Stimulated activated CD4-positive, alpha-beta T cell treated with anti-CD3 and anti-CD28 coated beads, Interleukin-15, amount 100 ng/mL, for 48 hours (primary cell): ENCODE measurements at places on chromosomes 3 and 15.

GRCh38 chr15:88509321-88509720 is 37.2 kb downstream of the DET1 start:
- no peak for DNase-seq

DNA sequence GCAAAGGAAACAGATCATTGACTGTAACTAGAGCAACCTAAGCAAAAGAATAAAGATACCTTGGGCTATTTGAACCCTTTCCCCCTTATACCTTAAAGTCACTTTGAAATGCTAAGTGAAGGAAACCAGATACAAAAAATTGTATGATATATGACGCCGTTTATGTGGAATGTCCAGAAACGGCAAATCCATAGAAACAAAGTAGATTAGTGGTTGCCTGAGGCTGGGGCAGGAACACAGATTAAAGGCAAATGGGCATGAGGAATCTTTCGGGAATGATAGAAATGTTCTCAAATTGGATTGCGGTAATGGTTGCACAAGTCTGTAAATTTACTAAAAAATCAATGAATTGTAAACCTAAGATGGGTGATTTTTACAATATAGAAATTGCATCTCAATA is 160.1 kb upstream of the CCDC54 start:
- no peak for DNase-seq

GRCh38 chr15:78626381-78626995 is 5.7 kb upstream of the CHRNA3 start:
- no peak for DNase-seq

DNA sequence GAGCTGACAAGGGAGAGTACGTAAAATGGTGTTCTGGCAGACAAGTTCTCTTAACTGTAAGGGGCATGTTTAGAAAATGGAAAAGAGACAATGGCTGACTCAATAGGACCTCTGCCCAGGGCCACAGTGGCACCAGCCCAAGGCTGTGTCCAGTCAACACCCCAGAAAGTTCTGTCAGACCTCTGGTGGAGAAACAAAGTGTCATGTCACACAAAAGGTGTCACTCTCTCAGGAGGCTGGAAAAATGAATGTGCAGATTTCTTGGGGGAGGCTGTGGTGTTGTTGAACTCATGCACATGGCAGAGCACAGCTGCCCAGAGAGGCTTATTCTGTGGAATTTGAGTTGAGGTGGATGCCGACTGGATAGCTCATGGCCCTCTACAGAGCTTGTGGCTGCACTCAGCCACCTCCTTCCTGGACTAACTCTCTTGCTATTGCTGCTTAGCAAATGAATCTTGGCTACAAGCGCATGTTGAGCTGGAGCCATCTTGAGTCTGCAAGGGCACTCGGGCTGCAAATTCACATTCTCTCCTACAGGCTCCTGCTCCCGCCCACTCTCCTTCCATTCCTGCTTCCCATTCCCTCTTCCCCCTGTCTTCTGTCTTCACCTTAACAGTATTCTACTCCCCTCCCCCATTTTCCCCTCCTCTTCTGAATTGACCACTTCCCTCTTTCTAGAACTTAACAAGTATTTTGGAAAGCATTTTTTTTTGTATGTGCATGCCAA is 55.8 kb upstream of the SLC7A14 start:
- DNase-seq: no peak

GRCh38 chr3:64131725-64132469 is 93.4 kb downstream of the PRICKLE2 start:
- no peak for DNase-seq

- no peak for DNase-seq
These were observed 28.8 kb downstream of the DCP1A start for GRCh38 chr3:53318522-53318921.

- no peak for DNase-seq
These were observed 22.6 kb downstream of the CCRL2 start for GRCh38 chr3:46429671-46430070.

GRCh38 chr15:42994546-42994945 is 74.0 kb upstream of the TTBK2 start:
- no peak for DNase-seq

DNA sequence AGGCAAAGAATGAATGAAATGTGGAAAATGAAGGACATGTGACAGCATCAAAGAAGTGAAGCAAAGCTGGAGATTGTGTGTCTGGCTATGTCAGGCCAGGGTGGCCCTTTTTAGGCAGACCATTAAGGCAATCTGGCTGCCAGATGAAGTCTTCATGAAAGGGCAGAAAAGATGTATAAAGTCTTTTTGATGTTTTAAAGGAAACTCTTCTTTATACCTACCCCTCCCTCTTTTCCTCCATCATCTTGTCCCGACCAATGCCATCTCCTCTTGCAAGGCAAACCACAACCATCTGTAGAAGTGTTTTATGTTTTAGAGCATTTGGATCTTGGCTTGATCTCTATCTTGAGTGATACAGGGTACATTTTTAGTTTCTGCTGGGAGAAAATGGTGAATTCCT is 259.2 kb downstream of the LSAMP start:
- DNase-seq: no peak

DNA sequence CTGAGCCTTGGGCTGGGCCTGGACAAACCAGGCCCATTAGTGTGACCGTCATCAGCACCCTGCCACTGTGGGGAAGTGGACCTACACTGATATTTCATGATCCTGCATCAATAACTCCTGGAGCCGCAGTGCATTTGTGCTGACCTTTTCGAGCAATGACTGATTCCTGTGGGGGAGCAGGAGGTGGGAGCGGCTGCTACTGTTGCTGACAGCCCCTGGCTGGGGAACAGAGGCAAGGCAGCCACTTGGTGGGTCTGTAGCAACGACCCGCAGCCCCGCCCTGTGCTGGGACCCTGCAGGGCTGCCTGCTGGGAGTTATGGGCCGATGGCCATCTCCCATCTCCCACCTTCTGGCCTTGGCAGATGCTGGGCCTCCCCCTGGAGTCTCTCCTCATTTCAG is 42.1 kb downstream of the CCDC33 start:
- DNase-seq: no peak

GRCh38 chr15:51837792-51838251 is 8.4 kb downstream of the TMOD3 start:
- no peak for DNase-seq

DNA sequence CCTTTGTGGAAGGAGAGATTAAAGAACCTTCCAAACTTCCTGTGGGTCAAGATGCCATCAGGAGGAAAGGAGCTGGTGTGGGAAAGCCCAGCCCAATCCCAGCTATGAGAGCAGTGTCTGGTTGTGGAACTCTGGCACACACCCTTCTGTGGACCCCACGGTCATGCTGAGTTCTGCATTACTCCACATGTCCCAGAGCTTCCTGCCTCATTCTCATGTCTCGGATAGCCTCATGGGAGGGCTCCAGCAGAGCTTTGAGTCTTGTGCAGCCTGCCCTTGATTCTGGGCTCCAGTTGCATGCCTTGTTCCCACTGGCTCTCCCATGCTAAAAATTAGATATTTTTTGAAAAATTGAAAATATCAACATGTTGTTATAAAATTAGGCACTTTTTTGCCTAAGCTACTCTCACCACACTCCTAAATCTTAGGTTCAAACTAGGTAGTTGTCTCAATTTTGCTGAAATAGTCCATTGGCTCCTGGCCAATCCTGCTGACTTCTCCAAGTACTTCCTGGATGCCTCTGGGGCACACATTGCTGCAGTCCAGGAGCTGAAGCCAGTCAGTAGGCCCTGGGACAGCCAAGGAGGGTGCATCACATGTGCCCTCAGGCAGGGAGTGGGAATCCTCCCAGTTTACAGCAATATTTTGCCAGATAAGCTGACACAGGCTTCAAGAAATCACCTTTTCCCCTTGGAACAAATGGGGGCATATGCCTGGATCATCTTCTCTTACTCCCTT is 144.3 kb downstream of the EEFSEC start:
- no peak for DNase-seq

DNA sequence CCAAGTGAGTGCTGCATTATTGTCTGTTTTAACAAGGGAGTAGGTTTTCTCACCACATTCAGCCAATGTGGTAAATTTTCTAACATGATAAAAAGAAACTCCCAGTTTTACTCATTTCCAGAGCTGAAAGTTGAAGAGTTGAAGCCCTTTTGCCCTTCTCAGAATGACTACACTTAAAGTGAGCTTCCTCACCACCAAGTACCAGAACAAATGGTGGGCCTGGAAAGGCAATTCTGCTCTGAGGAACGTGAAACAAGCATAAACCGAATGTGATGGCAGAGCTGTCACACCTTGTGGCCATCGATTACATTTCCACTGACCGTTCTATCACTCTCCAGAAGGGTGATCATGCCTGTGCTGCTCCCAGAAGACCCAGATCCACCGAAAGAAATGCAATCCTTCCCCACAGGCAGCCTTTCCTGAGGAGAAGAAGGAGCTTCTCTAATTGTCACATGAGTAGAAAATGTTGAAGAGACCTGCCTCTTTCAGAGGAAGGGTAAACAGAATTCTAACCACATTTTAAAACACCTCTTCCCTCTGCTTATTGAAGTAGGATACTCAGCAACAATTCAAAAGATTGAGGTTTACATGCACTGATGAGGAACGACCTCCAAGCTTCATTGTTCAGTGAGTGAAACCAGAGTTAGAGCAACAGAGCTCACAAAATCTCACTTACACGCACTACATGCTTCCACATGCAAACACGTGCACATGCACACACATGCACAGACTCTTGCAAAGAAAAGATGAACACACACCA is 21.4 kb upstream of the CCR9 start:
- DNase-seq: no peak

DNA sequence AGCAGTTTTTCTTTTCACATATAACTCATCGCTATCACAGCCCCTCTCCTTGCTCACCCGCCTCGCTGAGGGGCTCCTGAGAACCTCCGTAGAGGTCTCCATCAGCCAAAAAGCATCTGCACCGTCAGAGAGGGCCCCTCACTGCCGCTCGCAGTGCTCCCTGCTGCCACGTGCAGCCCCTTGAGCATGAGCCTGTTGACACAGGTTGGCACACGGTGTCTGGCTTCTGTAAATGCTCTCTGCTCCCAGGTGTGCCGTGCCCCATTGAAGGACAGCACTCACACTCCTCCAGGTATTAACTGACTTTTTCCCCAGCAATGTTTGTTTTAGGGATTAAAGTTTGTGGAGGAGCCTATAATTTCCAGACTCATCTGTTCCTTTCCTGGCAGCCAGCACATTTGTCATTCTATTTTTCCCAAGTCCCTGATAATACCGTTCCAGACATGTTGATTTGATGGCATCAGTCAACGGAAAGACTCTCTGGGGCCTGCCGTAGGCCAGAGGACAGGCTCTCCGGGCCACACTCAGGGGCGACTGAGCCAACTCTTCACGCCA is 2.1 kb upstream of the FURIN start:
- no peak for DNase-seq

GRCh38 chr15:23532024-23532423 is 33.5 kb upstream of the MKRN3 start:
- DNase-seq: no peak

GRCh38 chr3:186220911-186221645 is 112.2 kb upstream of the ETV5 start:
- no peak for DNase-seq

DNA sequence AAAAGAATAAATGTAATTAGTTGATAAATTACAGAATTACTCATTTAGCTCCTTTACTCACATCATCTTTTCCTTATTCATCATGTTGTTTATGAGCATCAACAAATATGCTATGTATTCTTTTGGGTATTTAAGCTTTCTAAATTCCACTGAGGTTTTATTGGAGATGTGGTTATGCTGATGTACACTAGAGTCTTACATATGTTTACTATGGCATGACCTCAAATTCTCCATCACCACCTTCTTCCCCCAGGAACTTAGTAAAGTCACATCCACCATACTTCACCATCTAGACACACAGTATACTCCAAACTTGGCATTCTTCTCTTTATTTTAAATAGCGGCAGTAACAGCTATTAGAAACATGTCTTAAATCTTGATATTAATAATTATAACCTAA is 74.1 kb upstream of the MELTF start:
- DNase-seq: no peak

- no peak for DNase-seq
These were observed 6.7 kb downstream of the PCYT1A start for GRCh38 chr3:196280689-196281440.

- no peak for DNase-seq
These were observed 71.7 kb downstream of the TOP2B start for GRCh38 chr3:25593001-25593400.

- no peak for DNase-seq
These were observed 166.4 kb upstream of the UBE2E2 start for GRCh38 chr3:23036728-23037127.

GRCh38 chr3:38609386-38610111 is 39.9 kb downstream of the SCN5A start:
- DNase-seq: no peak

- no peak for DNase-seq
These were observed 59.2 kb downstream of the EXOG start for GRCh38 chr3:38555149-38555840.

GRCh38 chr3:54760201-54760600 is 167.7 kb downstream of the LRTM1 start:
- DNase-seq: no peak

GRCh38 chr15:68441045-68441743 is 9.2 kb upstream of the ITGA11 start:
- DNase-seq: no peak

- DNase-seq: no peak
These were observed 775.2 kb upstream of the GOLIM4 start for GRCh38 chr3:168870892-168871291.
